T-helper 17 cell (primary cell): ENCODE measurements at places on chromosomes 5 and 9. TPM values are rescaled to one million over a fixed set of nuclear protein-coding genes. Genes with fewer than 3 reads are reported as not detected.

DNA sequence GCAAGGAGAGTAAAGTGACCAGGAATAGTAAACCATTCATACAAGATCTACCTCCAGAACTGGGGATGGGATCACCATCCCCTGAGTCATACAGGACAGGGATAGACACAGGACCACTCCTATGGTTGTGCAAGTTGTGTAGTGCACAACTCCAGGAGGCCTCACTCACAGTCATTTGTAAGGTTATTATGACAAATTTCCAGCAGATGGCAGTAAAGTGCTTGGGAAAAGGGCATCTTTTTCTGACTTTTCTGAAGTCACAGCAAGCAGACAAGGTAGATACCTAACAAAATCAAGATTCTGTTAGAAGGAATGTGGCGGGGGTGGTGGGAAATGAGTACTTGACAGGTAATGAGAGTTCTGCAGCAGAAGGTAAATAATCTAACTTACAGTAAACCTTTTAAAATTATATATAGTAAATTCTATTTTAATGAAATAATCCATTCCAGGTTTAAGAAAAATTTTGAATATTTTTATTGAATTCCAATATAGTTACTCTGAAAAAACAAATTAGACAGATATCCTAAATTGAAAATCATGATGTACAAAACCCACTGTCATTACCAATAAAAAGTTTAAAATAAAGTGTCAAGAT, 16.7 kb upstream of the KIF27 start:
- DNase-seq, result no peak

DNA sequence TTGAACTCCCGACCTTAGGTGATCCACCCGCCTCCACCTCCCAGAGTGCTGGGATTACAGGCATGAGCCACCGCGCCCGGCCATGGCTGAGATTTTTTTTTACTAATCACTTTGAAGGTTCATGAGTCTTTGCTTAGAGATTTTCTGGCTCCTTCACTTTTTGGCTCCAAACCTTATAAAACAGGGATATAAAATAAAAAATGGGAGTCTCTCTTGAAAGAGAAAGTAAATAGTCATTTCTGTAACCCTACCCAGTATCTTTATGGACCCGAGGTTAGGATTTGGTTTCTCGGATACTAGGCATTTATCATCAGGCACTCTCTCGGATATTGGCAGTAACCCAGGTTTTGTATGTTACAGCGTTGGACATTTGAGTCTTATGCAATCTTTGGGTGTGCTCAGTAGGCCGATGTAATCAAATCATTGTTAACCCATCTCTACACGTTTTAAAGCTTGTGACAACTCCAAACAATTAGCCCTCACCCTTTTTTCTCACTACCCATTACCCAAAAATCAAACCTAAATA, 25.3 kb downstream of the STXBP1 start:
- no peak for DNase-seq

The C9 gene
- not detected for total RNA-seq

The CER1 gene
- total RNA-seq, result not detected

- no peak for DNase-seq
Measured at GRCh38 chr9:78103971-78104433, 72.4 kb upstream of the GNAQ start.

GRCh38 chr9:131735238-131736128, 4.4 kb downstream of the RAPGEF1 start:
- DNase-seq, result no peak

The TTC16 gene
- total RNA-seq, result 4.3 TPM

The BHMT gene
- not detected for total RNA-seq

The PDLIM4 gene
- total RNA-seq, result not detected

The FOXI1 gene
- 0.18 TPM for total RNA-seq

DNA sequence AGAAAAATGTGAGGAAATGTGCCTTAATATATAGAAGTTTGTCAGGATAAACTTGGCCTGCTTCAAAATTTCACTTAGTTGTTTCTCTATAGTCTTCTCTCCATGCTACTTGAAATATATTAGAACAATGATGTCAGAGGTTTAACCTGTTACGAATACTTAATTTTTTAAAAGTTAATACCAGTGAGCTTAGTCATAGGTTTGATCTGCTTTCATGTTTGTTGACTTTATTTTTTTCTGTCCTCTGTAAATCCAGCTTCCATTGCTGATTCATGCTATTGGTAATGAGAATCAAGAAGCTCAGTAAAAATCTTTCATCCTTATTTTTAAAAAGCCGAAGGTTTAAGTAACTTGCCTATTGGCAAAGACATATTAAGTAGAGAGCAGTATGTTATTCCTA, 27.9 kb downstream of the BDP1 start:
- DNase-seq, result no peak

The CDKN2B-AS1 gene
- 1.6 TPM for total RNA-seq

DNA sequence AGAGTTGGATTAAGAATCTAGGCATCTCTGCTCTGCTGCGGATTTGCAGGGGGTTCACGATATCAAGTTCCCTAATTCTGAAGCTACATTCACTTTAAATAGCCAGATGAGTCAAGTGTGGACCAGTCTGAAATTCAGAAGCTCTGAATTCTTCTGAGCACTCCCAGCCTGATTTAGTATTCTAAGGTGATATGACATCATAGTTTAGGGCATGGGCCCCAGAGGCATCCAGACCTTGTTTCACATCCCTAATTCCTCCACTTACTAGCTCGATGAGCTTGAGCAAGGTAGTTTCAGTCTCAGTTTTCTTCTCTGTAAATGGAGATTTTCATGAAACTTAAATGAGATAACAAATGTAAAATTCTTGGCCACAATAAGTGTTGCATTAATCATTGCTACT, 65.2 kb downstream of the TMEM167A start:
- DNase-seq, result no peak

DNA sequence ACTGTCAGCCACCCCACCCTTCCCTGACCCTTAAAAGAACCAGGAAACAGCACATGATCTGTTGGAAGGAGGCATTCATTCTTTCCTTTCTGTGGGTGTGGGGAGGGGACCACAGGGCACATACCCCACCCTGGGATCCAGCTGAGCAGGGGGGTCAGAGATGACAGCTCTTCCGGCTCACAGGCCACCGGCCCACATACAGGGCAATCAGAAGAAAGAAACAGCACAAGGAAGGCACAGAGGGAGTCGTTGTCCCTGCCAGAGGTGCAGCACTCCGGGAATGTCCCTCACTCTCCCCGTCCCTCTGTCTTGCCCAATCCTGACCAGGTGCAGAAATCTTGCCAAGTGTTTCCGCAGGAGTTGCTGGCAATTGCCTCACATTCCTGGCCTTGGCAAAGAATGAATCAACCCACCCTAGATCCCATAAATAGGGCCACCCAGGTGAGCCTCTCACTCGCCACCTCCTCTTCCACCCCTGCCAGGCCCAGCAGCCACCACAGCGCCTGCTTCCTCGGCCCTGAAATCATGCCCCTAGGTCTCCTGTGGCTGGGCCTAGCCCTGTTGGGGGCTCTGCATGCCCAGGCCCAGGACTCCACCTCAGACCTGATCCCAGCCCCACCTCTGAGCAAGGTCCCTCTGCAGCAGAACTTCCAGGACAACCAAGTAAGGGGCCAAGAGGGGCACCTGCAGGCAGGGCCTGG, at the start of gene LCN2:
LCN2 (plus strand) TSS at position 453 of the 701 bp plus-strand sequence; CDS start at position 526, 73 bp downstream.
- no peak for DNase-seq

The CDC26 gene
- total RNA-seq, result 22.8 TPM

DNA sequence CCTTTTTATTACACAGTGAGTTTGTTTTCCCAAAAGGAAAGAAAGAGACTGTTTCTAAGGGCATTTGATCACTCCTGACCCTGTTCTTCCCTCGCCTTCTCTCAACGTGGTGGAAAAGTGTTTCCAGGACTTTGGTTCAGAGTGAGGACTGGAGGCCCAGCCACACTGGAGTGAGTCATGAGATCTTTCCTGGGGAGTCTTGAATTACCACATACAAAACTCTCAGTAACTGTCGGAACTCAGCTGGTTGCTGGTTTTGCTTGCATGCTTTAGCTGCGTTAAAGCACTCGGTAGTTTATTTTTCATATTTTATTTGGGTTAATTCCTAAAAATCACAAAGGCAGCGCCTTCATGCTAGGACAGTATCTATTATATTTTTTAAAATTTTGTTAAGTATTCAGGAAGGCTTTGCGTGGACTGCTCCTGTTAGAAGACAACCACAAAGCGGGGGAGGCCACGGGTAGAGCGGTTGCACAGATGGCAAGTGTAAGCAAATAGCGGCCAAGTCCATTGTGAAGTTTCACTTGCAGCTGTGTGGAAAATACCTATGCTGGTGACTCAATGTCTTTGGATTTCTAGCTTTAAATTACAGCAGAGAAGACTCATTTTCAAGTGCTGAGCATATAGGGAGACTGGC, 77.7 kb downstream of the ARSB start:
- DNase-seq, result no peak

DNA sequence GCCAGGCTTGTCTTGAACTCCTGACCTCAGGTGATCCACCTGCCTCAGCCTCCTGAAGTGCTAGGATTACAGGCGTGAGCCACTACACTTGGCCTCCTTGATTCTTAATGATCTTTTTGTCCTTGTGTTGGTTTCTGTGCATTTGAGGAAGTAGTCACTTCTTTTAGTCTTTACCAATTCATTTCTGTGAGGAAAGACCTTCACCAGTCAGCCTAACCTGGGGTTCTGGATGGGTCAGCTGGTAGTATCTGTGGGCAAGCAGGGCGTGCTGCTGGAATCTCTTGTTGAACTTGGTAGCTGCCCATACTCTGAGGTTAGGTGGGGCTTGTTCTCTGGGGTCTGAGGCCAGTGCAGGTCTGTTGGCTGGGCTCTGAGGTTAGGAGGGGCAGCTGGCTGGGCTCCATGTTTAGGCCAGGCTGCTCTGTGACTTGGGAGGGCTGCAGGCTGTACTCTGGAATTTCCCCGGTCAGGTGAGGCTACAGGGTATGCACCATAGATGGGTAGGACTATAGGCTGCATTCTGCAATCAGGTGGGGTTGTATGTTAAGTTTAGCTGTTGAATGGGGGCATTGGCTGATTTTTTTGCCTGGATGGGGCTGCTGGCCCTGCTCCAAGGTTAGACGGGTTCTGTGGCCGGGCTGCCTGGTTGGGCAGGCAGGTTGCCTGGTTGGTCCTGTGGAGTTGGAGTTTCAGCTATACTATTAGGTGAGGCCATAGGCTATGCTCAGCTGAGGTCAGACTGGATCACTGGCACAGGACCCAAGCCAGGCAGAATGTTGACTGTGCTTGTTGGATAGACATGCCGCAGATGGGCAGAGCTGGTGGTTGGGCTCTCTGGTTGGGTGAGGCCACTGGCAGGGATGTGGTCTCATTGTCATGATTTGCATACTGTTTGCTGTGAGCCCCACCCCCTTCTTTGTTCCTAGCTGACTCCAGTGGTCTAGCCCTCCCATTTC, 19.2 kb downstream of the UBAP1 start:
- DNase-seq, result no peak

- no peak for DNase-seq
Measured at GRCh38 chr9:85262333-85262732, 479.4 kb downstream of the AGTPBP1 start.

DNA sequence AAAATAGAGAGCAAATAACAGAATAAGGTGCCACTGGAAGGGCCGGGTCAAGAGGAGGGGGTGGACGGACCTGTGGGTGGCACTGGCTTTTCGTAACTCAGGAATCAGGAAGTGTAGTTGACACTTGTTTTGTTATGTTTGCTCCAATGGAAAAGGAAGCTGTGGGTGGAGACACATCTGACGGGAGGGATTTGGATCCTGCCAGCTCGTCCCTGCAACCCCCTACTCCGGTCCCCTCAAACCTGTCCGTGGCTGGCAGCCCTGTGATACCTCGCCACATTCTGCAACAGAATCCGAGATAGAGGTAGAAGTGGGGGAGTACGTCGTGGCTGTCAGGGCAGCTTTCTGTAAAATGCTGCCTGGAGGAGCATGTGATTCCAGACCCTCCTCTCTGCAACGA, 104.2 kb upstream of the IER5L start:
- no peak for DNase-seq

DNA sequence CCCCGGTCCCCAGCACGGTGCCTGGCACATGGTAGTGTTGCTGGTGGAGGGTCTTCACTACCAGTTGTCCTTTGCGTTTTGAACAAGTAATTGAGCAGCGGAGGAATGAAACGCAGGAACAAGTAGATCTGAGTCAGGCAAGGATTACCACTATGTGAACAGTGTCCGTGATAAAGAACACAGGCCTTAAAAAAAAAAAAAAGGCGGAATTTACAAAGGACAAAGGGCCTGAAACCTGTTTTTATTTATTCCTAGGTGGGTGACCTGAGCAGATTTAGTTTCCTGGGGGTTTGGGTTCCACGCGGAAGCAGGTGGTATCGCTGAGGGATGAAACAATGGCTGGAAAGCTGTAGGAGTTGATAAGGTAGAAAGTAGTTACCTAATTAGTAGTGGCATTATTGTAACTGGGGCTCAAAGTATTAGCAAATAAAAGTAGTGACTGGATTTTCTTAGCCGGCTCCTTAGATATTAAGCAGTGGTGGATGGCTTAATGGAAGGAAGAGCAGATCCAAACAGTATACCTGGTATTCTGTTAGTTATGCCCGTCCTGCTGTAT, 1.1 kb downstream of the RUSC2 start:
- DNase-seq, result no peak

- DNase-seq, result no peak
Measured at GRCh38 chr5:129591508-129592160, 131.5 kb downstream of the ADAMTS19 start.

DNA sequence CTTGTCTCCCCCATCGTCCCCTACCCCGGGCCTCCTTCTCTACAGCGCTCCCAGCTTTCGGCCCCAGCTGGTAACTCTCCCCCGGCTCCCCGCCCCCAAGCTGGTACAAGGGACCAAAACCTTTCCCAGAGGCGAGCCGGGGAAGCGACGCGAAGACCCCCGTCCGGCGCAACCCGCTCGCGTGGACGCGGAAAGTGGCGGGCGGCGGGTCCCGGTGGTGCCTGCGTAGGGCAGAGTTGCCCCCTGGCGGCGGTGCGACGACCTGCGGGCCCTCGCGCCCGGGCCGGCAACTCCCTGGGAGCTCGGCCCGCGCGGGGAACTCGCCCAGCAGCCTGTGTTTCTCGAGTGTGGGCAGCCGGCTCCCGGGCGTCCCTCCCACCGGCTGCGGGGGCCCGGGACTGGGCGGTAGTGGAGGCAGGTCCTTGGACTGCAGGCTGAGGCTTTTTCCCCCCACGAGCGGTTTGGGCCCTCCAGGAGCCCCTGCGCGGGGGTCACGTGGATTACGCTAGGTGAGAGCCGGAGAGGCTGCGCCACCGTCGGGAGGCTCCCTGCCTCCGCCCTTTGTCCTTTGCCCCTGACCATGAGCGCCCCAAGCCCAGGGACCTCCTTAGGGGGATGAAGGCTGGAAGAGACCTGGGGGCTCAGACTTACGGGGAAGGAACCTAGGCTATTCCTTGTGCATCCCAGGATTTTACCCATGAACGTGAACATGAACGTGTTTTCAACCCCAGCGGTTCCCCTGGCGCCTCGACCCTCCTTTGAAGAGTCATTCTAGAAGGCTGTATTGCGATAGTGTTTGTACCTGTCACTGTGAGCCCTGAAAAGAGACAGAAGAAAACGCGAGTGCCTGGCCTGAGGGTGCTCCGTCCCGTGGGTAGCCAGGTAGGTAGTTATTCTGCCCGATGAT, 2.9 kb upstream of the FOXD1 start:
- peak; percentile 62 for DNase-seq

GRCh38 chr5:135435467-135436330, 11.4 kb downstream of the DCANP1 start:
- DNase-seq, result no peak
